ENCODE measurements at places on chromosomes 6 and 20.

DNA sequence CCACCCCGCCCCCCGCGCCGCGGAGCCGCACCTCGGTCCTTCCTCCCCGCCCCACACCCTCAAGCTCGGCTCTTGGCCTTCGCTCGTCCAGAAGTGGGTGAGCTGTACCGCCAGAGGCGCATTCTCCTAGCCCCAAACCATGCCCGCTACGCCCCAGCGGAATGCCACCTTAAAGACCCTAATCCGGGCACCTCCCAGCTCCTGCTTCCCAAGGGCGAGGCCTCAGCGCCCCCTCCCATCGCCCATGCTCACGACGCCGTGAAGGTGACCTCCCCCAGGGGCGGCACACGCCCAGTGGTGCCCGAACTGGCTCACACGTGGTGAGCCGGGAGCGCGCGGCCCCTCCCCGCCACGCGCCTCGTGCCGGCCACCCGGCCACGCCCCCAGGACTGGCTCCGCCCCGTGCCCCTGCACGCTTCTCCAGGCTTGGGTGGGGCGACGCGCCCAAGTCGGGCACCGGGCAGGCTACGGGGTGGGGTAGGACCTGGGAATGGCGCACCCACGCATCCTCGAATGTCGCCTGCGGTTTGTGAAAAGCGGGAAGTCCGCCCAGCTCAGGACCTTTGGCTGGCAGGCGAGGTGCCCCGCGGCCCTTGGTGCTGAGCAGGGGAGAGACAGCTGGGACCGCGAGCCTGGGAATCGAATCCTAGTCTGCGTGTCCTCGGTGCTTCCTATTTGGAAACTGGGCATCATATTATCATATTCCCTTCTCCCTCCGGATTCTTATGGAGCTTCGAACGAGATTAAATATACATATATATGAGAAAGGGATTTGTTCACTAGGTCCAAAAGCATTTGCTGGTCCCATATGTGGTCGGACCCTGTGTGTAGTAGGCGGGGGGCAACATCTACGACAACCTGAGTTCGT lies 941 bp upstream of the SOX12 start:
- DNase-seq: peak; percentile 77

DNA sequence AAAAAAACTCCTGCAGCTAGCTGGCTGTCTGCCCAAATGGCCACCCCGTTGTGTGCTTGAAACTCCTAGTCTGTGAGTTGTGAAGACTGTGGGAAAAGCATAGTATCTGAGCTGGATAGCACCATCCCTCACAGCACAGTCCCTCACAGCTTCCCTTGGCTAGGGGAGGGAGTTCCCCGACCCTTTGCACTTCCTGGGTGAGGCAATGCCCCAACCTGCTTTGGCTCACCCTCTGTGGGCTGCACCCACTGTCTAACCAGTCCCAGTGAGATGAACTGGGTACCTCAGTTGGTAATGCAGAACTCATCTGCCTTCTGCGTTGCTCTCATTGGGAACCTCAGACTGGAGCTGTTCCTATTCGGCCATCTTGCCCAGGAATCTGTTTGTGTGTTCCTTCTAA lies 260.6 kb upstream of the STXBP5 start:
- no peak for DNase-seq

DNA sequence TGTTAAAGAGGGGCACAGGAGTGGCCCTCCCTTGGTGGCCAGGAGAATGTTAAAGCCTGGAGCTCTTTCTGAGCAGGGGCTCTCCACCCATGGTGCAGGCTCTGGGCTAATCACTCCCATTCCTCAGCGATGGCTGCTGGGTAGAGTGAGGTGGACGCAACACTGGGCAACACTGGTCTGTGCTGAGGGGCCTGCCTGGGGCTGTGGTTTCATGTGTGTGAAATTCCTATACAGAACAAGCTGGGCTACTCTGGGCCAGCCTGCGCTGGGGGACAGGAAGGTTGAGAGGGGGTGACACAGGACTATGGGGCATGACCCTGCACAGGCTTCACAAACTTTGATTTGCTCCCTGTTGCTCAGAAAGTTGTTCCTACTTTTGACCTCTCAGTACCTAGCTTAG lies 392.6 kb downstream of the ZFAND3 start:
- no peak for DNase-seq

DNA sequence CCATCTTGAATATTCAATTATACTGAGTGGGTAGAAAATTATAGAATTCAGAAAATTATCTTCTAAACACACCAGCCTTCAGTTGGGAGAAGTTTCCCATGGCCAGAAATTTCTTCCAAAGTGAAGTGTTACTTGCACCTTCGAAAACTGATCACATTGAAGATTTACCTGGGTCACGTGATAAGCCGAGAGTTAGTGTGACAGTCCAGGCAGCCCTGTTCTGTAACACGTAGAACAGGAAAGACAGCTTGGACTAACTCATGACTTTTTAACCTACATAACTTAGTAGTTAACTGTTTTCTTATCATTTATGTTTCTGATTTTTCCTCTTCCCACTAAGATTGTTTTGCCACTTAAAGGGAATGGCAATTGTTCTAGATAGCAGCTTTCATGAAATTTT lies 118.3 kb upstream of the MTHFD1L start:
- DNase-seq: no peak

Measured in thymus (tissue), 14 donors.